ENCODE measurements at places on chromosomes 13 and 19. TPM values are rescaled to one million over a fixed set of nuclear protein-coding genes. Genes with fewer than 3 reads are reported as not detected.

DNA sequence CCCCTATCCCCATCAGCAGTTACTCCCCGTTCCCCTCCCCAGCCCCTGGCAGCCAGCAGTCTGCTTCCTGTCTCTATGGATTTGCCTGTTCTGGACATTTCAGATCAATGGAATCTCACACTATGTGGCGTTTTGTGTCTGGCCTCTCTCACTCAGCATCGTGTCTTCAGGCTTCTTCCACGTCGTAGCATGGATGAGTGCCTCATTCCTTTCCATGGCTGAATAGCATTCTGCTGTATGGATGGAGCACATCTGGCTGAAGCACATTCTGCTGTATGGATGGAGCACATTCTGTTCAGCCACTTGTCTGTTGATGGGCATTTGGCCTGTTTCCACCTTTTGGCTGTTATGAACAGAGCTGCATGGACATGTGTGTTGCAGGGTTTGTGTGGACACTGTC lies 29.5 kb downstream of the CRTC1 start:
- no peak for DNase-seq

- DNase-seq: no peak
Measured at GRCh38 chr19:45135176-45135885, 25.5 kb downstream of the NKPD1 start.

DNA sequence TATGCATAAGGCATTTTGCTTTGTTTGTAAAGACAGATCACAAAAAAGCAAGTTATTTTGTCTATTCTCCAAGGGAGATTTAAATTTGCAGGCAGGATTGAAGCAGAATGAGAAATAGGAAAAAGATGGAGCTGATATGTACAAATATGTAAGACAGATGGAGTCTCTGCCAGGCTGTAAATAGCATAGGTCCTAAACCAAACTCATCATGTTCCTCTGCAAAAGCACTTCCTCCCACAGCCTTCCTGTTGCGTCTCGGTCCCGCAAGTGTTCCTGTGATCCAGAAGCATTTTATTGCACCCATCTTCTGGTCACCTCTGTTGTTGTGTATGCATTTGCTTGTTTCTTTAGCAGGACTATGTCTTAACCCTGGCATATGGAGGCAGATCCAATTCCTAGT lies 95.7 kb upstream of the CLDN10 start:
- DNase-seq: no peak

DNA sequence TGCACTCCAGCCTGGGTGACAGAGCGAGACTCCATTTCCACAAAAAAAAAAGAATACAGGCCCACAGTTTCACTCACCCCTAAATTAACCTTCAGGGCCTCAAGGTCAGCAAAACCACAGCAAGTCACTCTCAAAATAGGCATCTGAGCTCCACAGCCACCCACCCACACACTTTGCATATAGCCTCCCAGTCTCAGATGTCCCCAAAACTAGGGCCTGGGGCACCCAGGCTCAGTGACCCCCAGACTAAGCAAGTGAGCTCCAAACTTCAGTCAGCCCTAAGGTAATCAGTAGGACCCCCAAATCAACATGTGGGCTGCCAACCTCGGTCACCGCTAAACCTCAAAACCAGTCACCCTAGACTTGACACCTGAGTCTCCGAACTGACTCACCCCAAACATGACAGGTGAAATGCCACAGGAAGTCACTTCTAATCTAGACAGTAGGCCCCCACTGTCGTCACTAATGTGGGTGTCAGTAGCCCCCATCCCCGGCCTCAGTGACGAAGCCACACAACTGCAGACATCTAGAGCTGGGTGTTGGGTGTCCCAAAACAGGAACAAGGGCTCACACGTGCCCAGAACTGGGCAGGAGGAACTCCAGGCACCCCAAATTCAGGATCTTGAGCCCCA lies 13.9 kb downstream of the RABAC1 start:
- DNase-seq: no peak

GRCh38 chr19:18865973-18866799 lies 29.8 kb downstream of the CERS1 start:
- no peak for DNase-seq

DNA sequence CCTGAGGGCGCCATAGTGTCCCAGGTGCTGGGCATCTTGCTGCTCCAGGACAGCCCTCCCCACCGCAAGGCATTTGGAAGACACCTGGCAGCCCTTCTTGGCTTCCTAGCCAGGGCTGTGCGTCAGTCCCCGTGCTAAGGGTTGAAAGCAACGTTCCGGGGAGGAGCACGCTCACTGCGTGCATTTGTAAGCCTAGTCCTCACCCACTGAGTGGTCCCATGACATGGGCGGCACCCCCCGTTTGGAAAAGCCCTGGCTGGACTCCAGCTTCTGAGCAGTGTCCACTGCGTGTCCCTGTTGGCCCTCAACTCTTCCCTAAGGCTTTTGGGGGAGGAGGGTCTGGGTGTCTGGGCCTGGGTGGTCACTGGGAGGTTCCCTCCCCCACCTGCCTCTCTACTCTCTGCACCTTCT lies 76.3 kb upstream of the GPR183 start:
- DNase-seq: no peak

- DNase-seq: no peak
Measured at GRCh38 chr13:97413694-97414093, 20.3 kb upstream of the RAP2A start.

DNA sequence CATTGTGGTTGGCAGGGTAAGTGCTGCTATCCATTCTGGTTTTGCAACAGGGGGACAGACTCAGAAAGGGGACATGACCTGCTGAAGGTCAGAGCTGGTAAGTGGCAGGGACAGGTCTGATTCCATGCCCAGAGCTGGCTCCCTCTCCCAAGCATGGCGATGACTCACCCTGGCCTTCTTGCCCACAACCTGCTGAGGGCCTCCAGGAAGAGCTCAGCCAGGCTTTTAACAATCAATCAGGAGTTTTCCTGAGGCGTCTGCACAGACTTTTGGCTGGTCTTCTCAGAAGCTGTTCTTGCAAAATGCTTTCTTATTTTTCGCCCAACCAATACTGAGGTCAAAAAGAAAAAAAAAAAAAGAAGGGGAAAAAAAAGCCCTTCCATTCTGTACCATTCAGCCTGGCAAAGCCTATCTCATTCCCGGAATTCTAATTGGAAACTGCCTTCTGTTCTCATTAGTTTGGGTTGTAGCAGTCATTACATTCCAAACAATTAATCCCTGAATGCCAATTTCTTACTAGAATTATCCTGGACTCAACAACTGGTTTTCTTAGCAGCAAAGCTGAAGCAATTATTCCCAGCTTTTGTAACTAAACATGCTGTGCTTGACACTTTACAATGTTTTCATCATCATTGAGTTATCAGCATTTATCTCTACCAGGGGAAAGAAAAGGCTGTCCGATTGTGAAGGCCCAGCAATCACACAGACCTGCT lies 17.7 kb downstream of the SIAH3 start:
- DNase-seq: no peak

DNA sequence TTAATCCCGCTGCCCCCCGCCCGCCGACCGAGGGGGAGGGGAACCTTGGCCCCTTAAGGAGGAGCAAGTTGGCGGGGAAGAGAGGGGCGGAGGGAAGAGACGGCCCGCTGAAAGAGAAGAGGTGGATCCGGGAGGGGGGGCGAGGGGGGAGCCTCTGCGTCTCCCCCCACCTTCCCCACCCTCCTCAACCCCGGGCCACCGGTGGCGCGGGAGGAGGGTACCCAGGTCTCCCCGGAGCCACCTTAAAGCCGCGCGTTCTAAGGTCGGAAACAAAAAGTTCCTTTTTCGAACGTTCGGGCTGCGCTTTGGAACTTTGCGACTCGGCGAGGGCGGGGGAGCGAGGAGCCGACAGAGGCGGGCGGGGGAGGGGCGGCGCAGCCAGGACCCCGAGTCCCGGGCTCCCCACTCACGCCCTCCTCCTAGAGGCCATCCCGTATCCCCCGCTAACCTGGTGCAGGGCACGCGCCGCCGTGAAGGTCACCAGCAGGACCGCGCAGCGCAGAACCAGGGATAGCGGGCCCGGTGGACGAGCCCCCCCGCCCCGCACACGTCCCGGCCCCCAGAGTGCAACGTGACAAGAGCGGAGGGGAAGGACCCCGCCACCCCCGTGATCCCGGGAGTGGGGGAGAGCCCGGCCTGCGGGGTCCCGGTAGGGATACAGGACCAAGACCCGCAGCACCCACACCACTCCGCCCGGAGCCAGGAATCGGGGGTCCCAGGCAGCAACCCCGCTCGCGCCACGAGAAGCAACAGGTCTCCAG lies 659 bp downstream of the ERF start:
- no peak for DNase-seq

DNA sequence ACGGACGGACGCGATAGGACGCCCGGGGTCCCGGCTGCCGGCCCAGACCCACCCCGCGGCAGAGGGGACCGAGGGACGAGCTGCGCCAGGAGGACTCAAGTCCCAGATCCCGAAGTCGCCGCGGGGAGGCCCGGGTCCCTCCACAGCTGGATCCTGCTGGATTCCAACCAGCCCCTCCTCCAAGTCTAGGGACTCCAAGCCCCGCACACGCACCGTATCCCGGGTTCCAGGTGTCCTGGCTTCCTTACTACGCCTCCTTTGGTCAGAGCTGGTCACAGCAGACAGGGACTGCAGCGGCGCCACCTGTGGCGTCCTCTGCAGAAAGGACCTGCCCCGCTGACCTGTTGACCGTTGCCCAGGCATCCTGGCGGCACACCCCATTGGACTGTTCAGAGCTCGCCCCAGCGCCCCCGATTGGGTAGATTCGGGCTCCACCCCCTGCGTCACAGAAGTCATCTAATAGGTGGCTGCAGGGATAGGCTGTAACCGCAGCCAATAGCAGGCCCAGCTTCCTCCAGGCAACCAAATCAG lies 29.0 kb upstream of the ZNF709 start:
- DNase-seq: no peak

DNA sequence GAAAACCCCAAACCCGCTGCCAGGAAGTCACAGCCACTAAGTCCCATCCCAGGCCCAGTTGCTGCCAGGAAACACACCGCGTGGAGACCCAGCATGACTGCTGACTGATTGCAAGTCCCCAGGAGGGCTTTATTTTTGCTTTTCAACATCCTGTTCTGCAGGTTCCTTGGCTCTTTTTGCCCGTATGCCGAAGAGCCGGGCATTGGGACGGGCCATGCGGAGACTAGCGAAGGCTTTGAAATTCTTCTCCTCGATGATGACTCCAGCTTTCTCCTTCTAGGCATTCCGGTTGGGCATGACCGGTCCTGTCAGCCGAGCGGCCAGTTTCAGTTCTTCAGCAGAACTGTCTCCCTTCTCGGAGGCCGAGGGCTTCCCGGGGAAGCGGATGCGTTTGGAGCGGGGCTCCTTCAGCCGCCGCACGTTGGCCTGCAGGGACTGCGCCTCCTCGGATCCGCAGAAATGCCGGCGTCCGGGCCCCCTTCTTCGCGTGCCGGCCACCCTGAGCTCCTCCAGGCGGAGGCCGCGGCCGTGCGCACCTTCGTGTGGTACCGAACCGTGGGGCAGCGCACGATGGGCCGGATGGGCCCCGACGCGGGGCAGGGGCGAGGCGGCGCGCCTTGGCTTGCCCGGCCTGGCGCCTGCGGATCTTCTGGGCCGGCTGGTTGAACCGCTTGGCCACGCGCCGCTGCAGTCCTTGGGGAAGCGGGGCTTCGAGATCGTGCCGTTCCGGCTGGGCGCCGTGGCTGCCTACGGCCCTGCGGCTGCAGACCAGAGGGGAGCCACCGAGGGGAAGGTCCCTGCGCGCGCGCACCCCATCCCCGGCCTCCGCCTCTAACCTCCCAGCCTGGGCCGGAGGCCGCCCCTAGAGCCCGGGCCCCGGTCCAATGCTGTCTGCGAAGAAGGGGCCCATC lies 15.2 kb downstream of the ZSCAN5C start:
- DNase-seq: no peak

GRCh38 chr13:27728271-27728670 lies 64.0 kb upstream of the GSX1 start:
- no peak for DNase-seq

GRCh38 chr13:75723901-75724300 lies 87.8 kb downstream of the LMO7 start:
- no peak for DNase-seq

DNA sequence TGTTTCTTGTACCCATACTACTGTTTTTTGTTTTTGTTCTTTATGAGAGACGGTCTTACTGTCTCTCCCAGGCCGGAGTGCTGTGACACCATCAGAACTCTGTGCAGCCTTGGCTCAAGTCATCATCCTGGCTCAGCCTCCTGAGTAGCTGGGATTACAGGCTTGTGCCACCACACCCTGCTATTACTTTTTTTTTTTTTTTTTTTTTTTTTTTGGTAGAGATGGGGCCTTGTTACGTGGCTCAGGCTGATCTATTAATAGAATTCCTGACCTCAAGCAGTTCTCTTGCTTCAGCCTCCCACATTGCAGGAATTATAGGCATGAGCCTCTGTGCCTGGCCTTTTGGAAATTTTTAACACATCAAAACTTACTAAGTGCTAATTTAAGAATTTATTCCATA lies 2.9 kb upstream of the ZNF304 start:
- DNase-seq: no peak

GRCh38 chr13:57409121-57409520 lies 222.4 kb upstream of the PCDH17 start:
- no peak for DNase-seq

DNA sequence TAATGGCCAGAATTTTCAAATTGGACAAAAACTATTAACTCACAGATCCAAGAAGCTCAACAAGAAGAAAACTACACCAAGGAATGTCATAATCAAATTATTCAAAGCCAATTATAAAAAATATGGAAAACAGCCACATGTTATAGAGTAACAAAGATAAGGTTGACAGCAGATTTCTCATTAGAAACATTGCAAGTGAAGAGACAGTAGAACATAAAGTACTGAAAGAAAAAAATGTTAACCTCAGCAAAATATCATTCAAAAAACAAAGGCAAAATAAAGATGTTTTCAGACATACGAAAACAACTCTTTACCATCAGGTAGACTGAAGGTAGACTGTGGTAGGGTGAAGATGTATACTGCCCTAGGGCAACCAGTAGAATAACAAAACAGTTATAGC lies 83.4 kb downstream of the KCNRG start:
- DNase-seq: no peak

- DNase-seq: no peak
Measured at GRCh38 chr13:98769736-98770135, 17.3 kb upstream of the SLC15A1 start.

DNA sequence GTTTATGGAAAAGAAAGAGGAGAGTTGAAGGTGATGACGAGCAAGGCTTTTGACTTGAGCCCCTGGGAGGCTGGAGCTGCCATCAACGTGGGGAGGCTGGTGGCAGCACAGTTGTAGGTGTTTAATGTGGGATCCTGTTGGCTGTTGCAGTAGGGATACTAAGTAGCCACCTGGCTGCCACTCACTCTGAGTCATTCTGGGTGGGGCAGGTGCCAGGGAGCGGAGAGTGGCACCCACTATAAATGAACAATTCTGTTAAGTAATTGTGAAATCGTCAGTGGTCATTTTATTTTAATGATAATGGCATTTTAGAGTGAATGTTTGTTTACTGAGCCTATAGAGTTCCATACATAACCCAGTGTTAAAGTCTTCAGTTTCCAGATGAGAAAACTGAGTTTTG lies 9.8 kb downstream of the ZNF317 start:
- DNase-seq: no peak

- no peak for DNase-seq
Measured at GRCh38 chr13:27406178-27406939, 18.1 kb upstream of the GTF3A start.

- no peak for DNase-seq
Measured at GRCh38 chr19:2820112-2820702, 539 bp downstream of the ZNF554 start.

The TNNT1 gene
- polyA plus RNA-seq: 4.3 TPM

The KLK15 gene
- not detected for polyA plus RNA-seq

The UPK1A gene
- 9.8 TPM for polyA plus RNA-seq

The KASH5 gene
- polyA plus RNA-seq: 0.18 TPM

The SGTA gene
- polyA plus RNA-seq: 58.7 TPM

The LRRC63 gene
- polyA plus RNA-seq: 0.24 TPM
